ENCODE measurements at places on chromosomes 16 and 17.

DNA sequence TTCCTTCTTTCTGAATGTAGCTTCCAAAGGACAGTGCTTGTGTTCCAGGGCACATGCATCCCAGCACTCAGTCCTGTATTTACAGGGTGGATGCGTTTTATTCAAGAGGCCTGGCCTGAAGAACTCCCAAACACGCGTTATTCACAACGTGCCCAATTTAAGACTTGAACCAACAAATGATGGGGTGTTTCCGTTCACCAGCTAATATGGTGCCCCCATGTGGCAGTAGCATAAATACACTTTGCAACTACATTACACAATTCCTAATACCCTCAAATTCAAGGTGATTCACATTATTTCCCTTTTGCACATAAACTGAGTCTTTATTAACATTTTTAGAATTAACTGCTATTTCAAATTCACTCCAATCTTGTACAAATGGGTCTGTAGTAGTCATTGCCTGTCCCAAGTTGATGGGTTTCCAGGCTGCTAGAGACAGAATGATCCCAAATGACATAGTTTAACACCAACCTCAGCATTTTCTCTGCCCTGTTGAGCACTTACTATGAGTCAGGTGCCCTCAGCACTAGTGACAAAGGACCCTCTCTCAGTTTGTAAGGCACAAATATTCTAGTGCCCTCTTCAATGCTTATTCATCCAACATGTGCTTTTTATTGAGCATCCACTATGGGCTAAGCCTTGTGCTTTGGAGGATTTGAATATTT lies 26.9 kb downstream of the HSD17B2 start:
- DNase-seq = no peak

- no peak for DNase-seq
These were observed 348.7 kb upstream of the TNRC6C start for GRCh38 chr17:77609553-77610517.

DNA sequence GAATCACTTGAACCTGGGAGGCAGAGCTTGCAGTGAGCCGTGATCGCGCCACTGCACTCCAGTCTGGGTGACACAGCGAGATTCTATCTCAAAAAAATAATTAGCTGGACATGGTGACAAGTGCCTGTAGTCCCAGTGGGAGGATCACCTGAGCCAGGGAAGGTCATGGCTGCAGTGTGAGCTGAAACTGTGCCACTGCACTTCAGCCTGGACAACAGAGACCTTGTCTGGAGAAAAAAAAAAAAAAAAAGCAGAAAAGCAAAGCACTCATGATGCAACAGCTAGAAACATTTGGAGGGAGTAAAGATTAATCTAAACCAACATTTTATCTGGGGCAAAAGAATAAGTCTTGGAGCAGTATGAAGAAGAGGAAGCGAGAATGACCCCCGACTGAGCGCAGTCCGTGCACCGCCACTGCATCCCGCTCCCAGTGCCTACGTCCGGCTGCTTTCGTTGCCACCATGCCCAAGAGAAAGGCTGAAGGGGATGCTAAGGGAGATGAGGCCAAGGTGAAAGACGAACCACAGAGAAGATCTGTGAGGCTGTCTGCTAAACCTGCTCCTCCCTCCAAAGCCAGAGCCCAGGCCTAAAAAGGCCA lies 8.2 kb downstream of the PRPSAP1 start:
- DNase-seq = no peak

DNA sequence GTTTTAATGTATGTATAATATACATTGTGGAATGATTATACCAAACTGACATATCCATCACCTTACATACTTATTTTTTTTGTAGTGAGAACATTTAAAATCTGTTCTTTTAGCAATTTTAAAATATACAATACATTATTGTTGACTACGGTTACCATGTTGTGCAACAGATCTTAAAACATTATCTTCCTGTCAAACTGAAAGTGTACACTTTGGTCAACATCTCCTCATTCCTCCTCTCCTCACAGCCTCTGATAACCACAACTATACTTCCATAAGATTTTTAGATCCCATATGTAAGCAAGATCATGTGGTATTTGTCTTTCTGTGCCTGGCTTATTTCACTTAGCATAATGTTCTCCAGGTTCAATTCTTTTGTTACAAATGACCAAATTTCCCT lies 7.5 kb upstream of the DNAJA2 start:
- no peak for DNase-seq

DNA sequence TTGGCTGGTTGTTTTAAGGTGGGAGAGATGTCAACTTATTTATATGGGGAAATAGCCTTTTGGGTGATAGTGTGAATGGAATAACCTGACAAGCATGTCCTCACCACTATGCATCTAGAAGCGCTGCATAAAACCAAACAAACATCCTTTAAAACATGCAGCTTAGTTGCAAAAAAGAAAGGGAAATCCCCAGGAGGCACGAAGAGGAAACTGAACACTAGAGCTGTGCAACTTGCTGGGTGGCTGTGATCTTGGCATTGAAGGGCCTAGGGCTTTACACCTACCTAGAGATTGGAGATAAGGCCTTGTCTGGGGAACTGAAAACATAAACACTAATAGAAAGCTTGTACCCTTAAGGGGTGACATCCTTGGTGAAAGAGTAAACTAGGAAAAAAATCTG lies 7.3 kb downstream of the C16orf54 start:
- DNase-seq = no peak

DNA sequence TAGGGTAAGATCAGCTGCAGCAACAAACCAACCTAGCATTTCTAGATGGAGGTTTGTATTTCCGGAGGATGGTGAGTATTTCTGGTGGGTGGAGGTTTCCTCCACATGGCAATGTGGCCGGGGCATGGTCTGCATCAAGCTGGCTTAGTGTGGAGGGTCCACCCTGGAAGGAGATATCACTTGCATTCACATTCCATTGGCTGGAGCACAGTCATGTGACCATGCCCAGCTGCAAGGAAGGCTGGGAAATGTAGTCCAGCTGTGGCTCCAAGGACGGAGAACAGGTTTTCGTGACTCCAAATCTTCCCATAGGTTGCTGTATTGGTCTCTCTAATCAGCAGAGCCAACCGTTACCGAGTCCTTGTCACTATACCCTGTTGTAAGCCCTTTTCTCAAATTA lies 68.7 kb downstream of the RAI1 start:
- no peak for DNase-seq

- no peak for DNase-seq
These were observed 13.9 kb downstream of the KIAA0513 start for GRCh38 chr16:85041219-85042166.

DNA sequence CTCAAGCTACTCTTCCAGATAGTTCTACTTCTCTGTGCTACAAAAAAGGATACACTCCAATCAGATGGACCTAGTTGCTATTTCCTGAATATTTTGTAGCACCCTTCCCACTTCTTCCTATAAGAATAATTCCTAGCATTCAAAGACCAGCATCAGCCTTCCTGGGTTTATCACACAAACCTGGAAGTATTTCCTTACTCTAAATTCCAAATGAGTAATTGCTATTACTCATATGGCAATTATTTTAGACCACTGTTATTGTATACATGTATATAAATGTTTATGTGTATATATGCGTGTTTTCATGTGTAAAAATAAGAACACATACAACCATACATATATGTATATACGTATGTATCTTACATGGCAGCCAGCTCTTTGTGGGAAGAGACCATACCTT lies 130.6 kb downstream of the MYO1D start:
- DNase-seq = no peak

DNA sequence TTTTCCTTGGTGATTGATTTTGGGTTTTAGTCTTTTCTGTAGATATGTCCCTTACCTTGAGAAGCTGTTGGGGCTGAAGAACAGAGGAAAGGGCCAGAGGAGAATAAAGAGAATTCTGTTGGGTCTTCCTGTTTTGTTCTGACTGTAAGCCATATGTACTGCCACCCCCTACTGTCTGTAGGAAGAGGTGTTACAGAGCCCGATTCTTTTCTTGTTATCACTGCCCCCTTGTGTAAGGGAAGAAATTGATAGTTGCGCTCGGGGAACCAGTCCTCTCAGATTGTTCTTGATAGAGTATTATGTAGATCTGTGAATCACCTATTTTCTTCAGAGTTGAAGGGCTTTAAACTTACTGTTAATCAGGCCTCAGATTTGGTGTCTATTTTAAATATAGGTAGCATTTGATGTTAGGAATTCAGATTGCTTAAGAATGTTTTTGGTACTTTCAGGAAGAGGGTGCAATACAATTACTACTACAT lies 2.4 kb downstream of the TANC2 start:
- peak; percentile 58 for DNase-seq

DNA sequence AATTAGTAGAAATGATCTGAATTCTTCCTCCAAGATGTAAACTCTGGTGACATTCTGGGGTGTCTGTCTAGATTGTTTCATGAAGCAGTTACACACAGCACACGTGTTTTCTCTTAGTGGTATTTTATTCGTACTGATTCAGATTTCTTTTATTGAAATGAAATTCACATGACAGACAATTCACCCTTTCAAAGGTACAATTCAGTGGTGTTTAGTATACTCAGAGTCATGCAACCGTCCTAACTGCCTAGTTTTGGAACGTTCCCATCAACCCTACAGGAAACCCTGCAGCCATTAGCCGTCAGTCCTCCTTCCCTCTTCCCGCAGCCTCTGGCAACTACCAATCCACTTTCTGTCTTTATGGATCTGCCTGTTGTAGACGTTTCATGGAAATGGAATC lies 8.8 kb downstream of the WFDC1 start:
- DNase-seq = no peak

DNA sequence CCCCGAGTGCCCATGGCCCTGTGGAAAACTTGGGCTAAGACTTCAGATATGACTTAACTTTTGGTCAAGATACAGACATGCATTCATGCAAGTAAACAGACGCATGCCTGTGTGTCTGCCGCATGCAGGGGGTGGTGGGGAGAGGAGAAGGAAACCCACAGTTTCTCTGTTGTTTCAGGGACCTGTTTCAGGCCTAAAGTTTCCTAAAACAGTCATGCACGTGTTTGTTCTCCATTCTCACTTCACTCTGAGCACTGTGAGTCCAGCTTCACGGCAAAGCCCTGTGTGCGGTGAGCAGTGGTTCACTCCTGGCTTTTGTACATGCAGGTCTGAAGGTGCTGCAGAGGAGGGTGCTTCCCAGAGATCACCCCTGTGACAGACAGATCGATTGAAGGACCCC lies 158.7 kb downstream of the FOXL1 start:
- no peak for DNase-seq

GRCh38 chr16:48225456-48225855 lies 18.6 kb upstream of the LONP2 start:
- no peak for DNase-seq

DNA sequence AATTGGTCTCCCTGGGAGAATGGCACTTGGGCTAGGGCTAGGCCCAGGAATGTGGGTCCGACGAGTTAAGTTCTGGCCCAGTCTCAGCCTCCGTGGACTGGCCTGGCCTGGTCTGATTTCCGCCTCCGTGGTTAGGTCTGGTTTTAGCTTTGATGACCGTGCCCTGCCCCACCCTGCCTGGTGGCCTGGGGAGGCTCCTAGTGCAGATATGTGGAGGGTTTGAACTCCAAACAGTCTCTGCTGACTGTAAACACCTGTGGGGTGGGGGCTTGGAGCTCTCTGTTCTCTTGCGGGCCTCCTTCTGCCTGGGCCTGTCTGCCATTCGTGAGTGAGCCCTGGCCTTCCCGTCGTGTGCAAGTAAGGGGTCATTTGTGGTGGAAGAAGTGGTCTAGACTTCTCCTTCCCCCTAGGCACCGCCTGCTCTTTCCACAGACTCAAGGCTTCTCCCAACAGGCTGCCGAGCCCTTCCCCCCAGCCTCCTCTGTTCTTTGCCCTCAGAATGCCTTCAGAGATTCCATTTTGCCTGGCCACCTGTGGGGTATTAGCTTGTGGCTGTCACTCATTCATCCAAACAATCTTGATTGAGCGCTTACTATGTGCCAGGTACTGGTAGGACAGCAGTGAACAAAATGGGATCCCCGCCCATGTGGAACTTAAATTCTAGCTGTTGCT lies 1.6 kb downstream of the ATP6V0C start:
- DNase-seq = no peak

DNA sequence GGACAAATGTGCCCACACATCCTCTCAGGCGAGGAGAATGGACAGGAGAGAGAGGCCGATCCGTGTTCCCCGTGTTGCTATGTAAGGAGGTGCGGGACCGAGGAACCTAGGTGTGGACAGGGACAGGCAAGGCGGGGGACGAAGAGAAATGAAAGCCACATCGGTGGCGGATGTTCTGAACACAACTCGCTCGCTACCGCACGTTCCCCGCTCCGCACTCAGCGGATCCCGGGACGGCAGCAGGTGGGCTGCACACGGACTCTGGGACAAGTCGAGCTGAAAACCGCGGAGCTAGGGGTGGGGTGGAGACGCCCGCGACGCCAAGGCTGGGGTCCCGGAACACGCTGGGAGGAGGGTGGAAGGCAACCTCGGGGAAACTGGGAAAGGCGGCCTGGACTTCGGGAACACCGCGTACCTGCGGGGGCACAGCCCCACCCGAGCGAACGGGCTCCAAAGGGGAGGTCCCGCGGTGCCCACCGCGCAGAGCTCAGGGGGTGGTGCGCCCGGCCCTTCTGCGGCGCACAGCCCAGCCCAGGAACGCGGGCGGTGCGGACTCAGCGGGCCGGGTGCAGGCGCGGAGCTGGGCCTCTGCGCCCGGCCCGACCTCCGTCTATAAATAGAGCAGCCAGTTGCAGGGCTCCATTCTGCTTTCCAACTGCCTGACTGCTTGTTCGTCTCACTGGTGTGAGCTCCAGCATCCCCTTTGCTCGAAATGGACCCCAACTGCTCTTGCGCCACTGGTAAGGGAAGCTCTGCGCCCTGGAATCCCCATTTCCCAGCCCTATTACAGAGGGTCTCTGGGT lies at the start of gene MT1E:
Gene MT1E (plus strand): TSS at position 642 of the 803 bp plus-strand sequence. CDS start 71 bp downstream, at position 713.
- DNase-seq = peak; percentile 60

GRCh38 chr17:77542551-77543490 lies 402.1 kb downstream of the SEC14L1 start:
- peak; percentile 80 for DNase-seq

DNA sequence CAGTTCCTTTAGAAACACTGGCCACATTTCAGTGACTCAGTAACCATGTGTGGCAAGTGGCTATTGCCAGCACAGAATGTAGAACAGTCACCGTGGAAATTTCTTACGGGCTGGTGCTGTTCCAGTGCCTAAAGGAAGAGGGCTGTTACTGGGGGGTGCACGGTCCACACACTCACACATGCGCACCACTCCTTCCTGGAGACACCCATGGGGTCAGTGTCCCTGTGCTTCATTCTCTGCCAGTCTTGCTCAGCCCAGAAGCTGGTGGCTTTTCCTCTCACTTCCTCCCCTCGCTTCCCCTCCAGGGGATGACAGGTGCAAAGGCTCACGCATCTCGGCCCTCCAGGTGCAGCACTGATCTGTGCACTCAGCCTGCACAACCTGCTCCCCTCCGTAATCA lies 115.6 kb downstream of the CCDC182 start:
- no peak for DNase-seq

GRCh38 chr17:12320286-12320685 lies 299.6 kb downstream of the MAP2K4 start:
- no peak for DNase-seq

DNA sequence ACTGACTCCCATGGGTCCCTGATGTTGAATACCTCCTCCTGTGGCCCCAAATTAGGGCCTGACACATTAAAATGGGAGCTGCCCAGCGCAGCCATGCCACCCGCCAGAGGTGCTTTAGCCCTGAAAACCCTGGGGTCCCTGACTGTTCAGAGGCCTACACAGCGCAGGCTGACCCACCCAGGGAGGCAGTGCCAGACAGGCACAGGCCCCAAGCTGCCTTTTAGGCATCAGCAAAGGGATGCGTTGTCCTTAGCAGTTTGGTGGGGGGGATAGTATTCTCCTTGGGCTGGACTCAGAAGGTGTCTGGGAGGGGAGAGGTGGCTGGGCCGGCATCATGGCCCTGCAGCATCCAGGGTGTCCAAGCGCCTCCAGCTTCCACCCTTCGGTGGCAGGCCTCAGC lies 1.4 kb downstream of the RAPGEFL1 start:
- no peak for DNase-seq
